ENCODE measurements at places on chromosomes 13 and 19.

- DNase-seq = no peak
These were observed 9.1 kb downstream of the GPR42 start for GRCh38 chr19:35379992-35380391.

- no peak for DNase-seq
These were observed 1.1 kb downstream of the EML2 start for GRCh38 chr19:45637890-45638667.

GRCh38 chr13:20927596-20928257 is 25.2 kb upstream of the XPO4 start:
- DNase-seq = no peak

DNA sequence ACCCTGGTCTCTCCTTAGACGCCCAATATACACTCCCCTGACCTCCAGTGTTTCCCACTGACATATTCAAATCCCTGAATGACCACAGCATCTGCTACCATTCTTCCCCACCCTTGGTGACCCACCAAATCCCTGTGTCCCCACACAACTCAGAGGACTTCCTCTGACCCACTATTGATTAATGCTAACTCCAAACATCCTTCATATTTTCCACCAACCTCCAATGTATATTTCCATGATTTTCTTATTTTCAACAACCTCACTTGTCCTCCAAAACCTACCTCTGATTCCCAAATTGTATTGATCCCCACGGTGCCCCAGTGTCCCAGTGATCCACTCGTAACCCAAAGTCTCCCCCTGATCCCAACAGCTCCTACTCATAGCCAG is 526 bp upstream of the DMWD start:
- DNase-seq = no peak

- no peak for DNase-seq
These were observed 1.2 kb downstream of the SELENOW start for GRCh38 chr19:47779524-47780214.

GRCh38 chr19:3908266-3909054 is 24.4 kb upstream of the NMRK2 start:
- no peak for DNase-seq

DNA sequence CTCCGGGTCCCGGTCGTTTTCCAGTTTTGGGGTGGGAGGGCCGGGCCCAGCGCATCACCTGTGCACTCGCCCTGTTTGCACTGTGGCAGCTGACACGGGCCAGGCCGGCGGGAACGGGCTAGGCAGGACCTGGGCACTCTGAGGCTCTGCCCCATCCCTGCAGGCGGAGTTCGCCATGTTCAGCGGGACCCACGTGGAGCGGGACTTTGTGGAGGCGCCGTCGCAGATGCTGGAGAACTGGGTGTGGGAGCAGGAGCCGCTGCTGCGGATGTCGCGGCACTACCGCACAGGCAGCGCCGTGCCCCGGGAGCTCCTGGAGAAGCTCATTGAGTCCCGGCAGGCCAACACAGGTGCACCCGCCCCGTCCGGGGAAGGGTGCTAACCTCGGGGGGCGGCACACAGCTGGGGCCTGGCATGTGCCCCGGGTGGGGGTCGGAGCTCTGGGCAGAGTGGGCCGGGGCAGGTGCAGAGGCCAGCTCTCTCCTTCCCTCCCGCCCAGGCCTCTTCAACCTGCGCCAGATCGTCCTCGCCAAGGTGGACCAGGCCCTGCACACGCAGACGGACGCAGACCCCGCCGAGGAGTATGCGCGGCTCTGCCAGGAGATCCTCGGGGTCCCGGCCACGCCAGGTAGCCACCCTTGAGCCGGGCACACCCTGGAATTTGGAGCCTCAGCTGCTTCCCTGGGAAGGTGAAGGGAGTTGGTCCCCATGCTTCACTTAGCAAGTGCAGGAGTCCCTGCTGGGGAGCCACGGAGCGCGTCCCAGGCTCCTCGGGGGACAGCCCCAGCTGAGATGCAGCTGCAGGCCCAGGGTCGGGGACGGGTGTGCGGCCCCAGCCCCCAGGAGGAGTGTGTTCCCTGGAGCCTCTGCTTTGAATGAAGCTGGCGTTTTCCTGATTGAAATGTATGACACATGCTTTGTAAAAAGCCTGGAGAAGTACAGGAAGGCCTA is 9.3 kb upstream of the ZNF554 start:
- DNase-seq = no peak

GRCh38 chr19:48354332-48354992 is 9.3 kb downstream of the TMEM143 start:
- DNase-seq = no peak

- DNase-seq = peak; percentile 24
These were observed at the start of gene MISP3 for GRCh38 chr19:14072535-14073260. Gene MISP3, plus strand, starts transcription at chr19:14072786. Its CDS starts 524 bp downstream, at chr19:14073310.

GRCh38 chr13:23021906-23022305 is 158.9 kb upstream of the SGCG start:
- DNase-seq = no peak

- no peak for DNase-seq
These were observed 18.5 kb downstream of the EPSTI1 start for GRCh38 chr13:42973581-42973980.

GRCh38 chr19:3857449-3858003 is 11.3 kb downstream of the ZFR2 start:
- DNase-seq = no peak

DNA sequence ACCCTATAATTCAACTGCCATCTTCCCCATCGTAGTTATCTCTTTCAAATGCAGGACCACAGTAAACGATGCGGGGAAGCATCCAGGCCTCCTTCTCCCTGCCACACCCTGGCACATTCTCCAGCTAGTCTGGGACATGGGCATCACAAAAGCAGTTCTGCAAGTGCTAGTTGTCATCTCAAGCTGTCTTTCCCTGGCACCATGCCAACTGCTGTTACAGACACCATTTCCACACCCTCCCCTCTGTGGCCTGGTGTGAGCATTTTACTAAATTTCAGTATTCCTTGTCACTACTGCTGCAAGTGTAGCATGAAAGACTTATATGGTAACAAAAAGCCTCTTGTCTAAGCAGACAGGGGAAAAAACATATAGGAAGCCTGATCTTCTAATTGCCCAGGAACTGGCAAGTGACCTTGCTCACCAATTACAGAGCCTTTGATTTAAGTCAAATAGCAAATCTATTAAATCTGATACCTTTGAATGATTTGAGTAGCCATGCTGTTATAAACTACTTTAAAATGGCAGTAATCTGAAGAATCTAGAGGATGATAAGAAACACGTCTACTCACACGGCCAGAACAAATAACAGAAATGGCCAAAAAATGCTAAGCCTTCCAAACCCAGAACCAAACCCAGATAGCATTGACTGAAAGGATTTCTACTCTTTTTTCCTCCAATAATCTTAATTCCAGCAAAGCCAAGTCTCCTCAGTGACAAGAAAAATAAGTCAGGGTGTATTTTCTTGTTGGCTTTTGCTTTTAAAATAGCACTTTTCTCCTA is 179.0 kb downstream of the NUFIP1 start:
- peak; percentile 77 for DNase-seq

- DNase-seq = peak; percentile 57
These were observed 182.7 kb upstream of the TSC22D1 start for GRCh38 chr13:44758630-44759383.

GRCh38 chr19:34229721-34230120 is 24.6 kb upstream of the GARRE1 start:
- no peak for DNase-seq

GRCh38 chr19:43751466-43752220 is 3.1 kb downstream of the SMG9 start:
- no peak for DNase-seq

DNA sequence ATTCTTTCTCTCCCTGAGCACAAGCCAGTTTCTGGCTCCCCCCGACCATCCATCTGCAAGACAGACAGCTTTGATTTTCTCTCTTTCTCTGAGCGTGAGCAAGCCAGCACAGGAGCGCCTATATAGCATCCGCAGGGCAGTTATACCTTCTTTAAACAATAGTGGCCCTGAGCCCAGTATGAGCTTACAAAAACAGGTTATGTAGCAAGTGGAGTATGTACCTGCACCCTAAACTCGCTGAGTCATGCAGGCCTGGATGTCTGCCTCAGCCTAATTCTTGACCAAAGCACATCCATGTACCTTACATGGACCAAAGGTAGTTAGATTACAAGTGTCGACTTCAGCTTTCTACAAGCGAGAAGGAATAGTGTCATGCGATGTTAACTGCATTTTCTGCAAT is 61.7 kb downstream of the RAP2A start:
- no peak for DNase-seq

- DNase-seq = no peak
These were observed 694.4 kb upstream of the SLITRK5 start for GRCh38 chr13:86976521-86977324.

- no peak for DNase-seq
These were observed 540.1 kb upstream of the ATXN8OS start for GRCh38 chr13:69567514-69567913.

DNA sequence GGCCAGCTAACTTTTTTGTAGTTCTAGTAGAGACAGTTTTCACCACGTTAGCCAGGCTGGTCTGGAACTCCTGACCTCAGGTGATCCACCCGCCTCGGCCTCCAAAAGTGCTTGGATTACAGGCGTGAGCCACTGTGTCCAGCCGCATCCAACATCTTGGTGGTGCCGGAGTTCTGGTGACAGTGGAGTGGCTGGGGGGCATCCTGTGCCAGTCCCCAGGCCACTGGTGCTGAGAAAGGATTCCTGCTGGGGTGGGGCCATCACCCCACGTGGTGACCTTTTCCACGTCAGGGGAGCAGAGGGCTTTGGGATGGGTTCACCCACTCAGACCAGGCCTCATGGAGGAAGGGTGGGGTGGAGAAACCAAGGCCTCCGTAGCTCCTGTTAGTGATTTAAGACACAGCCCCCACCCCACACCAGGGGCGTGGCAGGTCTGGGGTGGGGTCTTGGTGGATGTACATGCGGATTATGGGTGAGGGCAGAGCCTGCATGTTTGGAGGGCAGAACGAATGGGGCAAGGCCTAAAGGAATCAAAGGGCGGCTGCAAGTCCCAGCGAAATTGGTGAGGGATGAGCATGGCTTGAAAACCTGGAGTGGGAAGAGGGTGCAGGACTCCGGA is 12.9 kb upstream of the TUBB4A start:
- no peak for DNase-seq

All from COR-L47 (cell line).